ENCODE measurements at places on chromosomes 4 and X.

DNA sequence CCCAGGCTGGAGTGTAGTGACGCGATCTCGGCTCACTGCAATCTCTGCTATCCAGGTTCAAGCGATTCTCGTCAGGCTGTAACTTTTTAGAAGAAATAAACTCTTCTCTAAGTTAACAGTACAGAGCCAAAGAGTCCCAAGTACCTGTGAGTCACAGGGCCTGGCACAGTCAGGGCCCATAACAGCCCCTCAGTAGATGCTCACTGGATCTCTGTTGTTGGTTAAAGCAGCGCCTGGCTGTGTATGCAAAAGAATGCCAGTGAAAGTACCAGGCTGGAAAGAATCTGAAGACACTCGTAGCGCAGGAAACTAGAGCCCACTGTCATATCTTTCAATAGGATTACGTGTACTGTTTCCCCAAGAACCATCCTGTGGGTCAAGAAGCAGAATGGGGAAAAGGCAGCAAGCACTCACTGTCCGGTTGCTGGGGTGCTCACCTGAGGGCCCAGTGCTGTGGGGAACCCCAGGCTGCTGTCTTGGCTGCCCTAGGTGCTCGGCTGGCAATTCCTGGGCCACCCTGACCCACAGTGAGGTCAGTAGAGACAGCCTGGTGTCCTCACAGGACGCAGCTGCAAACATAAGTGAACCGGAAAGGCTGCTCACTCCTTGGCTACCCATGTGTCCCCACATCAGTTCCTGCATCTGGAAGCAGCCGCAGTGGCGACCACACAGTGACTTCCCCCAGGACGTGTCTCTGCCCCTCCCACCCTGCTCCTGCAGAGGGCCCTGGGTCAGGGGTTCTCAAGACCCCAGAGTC, 3.1 kb upstream of the SLBP start:
- DNase-seq, result no peak

DNA sequence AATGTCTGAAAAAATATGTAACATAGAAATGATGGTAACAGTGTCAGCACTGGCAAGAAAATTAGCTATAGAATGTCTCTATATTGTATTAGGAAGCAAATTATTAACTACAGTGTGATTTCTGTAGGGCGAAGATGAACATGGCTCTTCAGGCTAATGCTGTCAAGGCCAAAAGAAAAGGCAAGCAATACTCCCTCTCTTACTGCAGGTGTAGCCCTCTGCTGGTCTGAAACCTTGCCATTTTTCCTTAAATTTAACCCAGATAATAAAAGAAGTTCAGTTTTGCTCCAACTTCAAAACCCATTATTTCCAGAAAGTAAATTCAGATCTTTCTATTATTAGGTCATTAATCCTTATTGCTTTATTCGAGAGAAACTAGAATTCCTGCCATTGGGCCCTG, 215.9 kb downstream of the LRBA start:
- DNase-seq, result no peak

- DNase-seq, result no peak
These were observed 136.8 kb downstream of the RAPGEF2 start for GRCh38 chr4:159239629-159240028.

GRCh38 chr4:54281054-54281766, 52.1 kb downstream of the PDGFRA start:
- DNase-seq, result peak; percentile 98

DNA sequence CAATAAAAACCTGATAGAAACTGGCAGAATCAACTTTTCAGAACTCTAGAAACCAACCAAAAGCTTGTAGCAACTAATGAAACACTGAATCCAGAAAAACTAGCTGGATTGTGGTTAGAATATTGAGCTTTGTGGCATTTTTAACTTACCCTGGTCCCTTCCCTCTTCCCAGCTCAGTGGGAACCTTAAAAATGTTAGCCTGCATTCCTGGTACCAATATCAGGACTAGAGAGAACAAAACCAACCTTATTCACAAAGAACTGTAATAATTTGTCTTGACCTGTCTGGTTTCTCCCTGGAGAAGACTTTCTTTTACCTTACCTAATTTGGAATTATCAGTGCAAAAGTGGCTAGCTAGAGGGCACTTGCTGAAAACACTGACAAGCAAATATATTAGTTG, 21.2 kb downstream of the SH3D19 start:
- DNase-seq, result no peak

Data from endothelial cell of umbilical vein (primary cell).